ENCODE measurements at places on chromosomes 5 and 9.

DNA sequence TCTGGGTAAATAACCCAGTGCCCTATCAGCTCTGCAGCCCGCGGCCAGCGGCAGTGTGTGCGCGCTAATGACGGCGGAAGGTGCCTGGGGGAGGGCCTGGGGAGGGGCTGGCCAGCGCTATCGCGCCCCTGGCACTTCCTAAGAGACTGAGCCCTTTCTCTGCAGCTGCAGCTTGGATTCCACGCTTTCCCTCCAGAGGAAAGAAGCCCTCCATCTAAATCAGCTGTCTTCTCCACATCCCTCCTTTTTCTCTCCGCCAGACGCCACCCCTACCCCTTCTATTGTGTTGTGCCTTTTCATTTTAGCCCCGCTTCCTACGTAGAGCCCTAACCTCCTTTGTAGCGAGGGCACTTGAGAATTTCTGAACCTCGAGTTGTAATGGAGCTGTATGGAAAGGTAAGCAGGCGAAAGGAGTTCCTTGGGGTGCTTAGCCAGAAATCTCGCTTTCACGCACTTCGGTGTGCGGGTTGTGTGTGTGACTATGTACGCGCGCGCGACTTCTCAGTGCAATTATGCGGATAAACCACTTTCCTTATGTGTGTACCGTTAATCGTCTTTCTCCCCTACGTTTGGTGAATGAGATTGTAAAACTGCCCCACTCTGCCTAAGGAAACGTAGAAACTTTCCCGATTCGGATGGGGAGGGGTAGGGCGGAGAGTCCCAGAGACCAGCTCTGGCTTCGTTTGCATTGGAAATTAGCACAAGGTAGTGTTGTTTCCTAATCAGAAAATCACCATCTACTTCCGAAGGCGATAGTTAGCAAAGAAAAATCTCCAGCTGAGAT, 664 bp upstream of the RAB3C start:
- DNase-seq: peak; percentile 16

- DNase-seq: no peak
Observed at GRCh38 chr5:78908173-78909061, 76.7 kb downstream of the ARSB start.

- no peak for DNase-seq
Observed at GRCh38 chr5:66795682-66796081, 199.5 kb downstream of the MAST4 start.

GRCh38 chr5:94577466-94578245, 40.7 kb downstream of the KIAA0825 start:
- no peak for DNase-seq

DNA sequence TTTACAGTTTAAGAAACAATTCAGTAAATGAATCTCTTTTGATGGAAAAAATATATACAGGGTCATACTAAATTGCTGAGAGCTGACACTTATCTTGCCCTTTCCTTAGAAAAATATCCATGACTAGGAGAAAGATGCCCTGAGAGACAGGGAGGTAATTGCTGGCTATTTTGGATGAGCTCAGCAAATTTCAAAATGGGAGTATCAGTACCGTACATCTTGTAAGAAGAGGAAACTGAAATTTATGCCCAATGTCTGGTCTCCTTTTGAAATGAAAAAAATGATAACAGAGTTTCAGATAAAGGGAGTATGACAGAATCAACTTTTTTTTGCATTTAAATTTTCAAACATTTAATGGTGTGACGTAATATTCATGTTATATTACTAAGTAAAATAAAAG, 415.8 kb upstream of the CDH10 start:
- DNase-seq: no peak

DNA sequence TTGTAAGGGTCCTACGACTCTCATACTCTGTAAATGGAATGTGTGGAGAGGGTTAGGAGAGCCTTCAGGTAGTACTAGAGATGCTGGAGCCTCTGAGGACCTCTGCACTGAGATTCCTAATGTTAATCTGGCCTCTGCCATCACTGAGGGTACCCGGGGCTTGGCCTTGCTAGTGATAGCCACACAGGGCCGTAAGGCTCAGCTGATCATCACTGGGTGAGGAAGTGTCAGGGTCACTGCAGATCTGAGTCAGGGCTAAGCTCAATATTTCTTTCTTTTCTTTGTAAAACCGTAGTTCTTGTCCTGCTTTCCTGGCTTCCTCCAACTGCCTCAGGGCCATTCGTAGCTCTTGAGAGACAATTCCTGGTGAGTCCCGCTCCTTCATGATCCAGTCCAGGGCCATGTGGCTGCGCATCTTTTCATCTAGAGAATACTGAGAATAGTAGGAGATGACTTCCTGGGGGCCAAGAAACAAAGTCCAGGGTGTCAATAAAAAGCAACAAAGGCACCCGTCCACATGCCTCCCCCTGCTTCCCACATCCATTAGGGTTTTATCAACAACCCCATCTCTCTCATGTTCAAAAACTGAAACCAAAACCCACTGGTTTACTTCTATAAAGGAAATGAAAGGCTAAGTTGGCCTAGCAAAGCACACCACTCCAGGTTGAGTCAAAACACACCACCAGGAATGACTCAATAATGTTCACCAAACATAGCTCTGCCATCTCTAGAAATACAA, 47.7 kb downstream of the LIX1 start:
- no peak for DNase-seq

DNA sequence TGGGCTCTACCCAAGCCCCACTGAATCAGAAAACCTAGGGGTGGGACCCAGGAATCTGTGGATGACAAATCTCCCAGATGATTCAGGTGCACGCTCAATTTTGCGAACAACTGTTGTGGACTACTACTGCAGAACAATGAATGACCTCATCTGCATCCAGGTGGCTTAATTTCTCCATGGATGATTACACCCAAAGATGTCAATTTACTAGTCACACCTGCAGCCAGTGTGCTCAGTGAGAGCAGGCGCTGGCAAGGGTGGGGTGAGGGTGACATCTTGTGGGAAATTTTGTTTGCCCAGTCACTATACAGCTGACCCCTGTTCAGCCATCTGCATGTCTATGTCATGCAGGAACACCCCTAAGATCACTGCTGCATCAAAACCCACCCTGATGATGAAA, 118.2 kb downstream of the ENTREP1 start:
- no peak for DNase-seq

DNA sequence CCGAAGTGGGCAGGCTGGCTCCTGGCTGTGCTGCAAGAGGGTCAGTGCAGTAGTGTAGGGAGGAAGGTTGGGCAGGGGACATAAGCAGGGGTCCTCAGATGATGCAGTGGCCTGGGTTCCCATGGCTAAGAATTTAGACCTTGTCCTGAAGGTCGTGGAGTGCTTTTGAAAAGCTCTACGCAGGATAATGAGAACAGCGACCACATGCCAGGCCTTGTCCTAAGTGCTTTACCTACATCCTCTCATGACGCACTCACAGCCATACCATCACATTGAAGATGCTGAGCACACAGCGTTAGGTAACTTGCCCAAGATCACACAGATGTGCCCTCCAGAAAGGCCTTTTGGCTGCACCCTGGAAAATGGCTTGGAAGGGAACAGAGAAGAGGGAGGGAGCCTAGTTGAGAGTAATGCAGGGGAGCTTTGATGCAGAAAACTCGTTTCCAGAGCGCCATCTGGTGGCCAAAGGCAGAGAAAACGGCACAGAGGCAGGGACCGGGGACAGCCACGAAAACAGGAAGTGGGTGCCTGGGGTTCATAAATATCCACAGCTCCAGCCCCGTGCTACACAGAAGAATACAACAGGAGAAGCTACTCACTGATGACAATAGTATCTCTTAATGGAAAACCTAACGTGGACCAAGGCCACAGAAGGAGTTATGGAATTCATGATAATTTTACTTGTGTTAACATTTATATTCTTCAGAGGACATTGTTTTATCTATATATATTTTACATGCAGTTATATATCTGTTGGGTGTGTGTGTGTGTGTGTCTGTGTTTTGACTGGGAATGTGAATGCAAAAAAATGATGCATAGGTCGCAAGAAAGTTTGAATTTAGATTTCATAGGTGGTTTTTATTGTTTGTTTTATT, 2.7 kb upstream of the PCDH12 start:
- peak; percentile 86 for DNase-seq

GRCh38 chr9:134221273-134222017, 57.1 kb upstream of the RNU6ATAC start:
- no peak for DNase-seq

- peak; percentile 6 for DNase-seq
Observed at GRCh38 chr9:6014670-6015270, 654 bp downstream of the RANBP6 start.

GRCh38 chr5:179558932-179559283, 8.6 kb downstream of the RUFY1 start:
- no peak for DNase-seq

GRCh38 chr5:73497497-73498056, 665 bp upstream of the BTF3 start:
- no peak for DNase-seq

- DNase-seq: no peak
Observed at GRCh38 chr9:16846367-16846766, 24.1 kb downstream of the BNC2 start.

GRCh38 chr9:115395511-115396021, 277.6 kb upstream of the TNC start:
- no peak for DNase-seq

- DNase-seq: no peak
Observed at GRCh38 chr5:71705421-71705820, 13.7 kb upstream of the CARTPT start.

DNA sequence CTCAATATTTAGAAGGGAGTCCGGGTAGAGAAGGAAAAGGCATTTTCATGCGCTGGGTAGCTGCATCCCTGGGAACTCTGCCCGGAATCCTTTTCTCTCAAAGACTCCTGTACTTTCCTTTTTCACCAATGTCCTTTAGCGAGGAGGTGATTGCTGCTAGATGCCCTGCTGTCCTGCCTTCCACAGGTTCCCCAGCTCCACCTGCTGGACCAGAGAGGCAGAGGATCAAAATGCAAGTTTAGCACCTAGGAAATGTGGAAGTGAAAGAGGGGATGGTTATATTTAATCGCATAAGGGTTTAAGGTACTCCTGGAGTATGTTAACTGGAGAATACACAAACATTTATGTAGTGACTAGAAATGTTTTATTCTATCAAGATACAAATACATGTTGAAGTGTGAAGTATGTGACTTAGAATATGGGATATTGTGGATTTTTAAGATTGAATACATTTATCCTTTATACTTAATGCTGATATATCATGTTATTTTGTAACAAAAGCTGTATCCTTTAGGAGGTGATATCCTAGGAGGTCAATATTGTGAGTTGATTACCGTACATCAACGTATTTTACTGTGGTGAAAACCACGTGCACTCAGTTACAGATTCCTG, 145.7 kb downstream of the ARHGAP26 start:
- peak; percentile 20 for DNase-seq

DNA sequence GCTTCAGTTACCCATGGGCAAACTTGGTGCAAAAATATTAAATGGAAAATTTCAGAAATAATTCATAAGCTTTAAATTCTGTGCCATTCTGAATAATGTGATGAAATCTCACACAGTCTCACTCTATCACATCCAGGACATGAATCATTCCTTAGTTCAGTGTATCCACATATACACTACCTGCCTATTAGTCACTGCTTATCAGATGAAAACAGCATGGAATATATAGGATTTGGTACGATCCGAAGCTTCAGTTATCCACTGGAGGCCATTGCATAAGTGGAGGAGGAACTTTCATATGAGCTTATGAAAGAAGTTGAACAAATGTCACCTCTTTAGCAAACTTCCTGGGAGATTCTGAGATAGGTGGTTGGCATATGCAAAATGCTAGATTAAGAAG, 64.2 kb downstream of the GAPVD1 start:
- no peak for DNase-seq

DNA sequence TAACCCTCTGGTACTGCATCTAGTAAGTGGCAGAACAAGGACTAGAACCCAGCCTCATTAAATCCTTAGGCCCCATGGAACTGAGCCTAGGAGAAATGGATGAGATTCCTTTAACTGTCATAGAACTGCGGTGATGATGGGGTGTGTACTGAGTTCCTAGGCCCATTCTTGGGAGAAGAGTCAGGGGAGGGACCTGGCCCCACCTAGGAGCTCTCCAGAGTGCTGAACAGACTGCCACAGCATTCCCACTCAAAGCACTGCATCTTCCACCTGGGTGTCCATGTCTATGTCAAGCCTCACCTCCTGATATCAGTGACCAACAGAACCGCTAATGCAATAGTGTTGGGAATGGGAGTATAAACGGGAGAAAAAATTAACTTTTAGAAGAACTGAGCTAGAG, 36.6 kb downstream of the TTLL11 start:
- no peak for DNase-seq
